ENCODE measurements at places on chromosomes 4 and X.

DNA sequence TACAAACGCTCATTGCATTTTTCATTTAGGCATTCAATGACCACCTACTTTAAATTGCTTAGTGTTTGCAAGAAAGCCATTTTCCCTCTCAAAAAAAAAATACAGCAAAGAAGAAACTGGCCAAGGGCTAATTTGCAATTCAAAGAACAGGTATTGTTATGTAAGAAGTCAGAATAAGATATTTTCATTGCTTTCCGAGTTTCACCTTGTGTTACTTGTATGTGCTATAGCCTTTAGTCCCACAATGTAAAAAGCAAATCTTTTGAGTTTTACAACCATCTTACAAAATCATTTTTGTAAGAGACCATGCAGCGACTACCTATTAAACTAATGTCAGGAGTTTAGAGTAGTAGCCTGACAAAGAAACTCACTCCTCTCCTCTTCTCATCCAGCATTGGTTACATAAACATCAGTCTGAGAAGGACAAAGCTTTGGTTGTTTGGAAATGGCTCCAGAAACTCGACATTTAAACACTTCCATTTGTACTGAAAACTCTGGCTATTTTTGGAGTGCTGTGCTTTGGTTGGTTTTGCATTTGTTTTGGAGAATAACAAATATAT is 15.3 kb downstream of the TENM3 start:
- no peak for DNase-seq

GRCh38 chr4:123102897-123103471 is 180.6 kb upstream of the NUDT6 start:
- DNase-seq, result no peak

GRCh38 chr4:153281476-153281875 is 63.0 kb upstream of the MND1 start:
- DNase-seq, result no peak

DNA sequence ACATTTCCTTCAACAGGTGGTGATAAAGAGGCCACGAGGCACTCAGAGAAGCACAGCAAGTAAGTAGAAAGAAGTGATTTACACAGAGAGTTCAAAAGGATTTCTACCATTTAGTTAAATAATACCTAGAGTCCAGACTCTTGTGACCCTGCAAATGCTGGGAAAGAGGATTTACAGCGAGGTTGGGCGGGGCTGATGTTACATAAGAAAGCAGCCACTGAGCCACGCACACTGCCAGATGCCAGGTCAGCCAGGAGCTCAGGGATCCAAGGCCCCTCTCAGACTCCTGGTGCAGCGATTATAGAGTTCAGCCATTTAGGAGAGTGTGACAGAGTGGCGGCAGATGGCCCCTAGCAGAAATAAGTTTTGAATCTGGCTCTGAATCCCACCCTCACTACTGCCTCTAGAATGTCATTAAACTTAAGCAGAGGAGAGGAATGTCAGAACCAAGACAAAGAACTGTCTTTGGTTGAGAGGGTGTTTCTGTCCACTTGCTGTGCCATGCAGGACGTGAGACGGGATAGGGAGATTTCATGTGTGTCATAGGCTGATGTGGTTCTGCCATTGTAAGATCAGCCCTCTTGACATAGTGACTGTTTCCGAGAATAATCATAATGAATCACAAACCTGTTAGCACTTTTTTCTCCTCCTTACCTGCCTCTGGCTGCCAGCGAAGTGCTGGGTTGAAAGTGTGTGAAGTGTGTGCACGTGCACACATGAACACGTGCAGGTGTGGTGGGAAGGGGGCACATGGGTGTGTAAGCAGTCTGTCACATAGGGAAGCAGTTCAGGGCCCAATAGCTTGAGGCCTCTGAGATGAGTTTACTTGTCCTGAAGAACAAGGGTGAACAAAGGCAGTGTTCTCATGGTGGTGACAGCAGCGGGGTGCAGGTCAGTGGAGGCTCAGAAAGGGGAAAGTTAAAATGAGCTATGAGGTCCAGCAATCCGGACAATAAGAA is 50.1 kb downstream of the MFAP3L start:
- no peak for DNase-seq

GRCh38 chr4:80876810-80877209 is 153.7 kb upstream of the BMP3 start:
- DNase-seq, result no peak

- DNase-seq, result no peak
Measured at GRCh38 chrX:47143894-47144625, 442 bp downstream of the NDUFB11 start.

GRCh38 chr4:146548443-146548842 is 26.7 kb upstream of the SLC10A7 start:
- DNase-seq, result no peak

- DNase-seq, result no peak
Measured at GRCh38 chr4:14361084-14361483, 641.2 kb upstream of the CPEB2 start.

DNA sequence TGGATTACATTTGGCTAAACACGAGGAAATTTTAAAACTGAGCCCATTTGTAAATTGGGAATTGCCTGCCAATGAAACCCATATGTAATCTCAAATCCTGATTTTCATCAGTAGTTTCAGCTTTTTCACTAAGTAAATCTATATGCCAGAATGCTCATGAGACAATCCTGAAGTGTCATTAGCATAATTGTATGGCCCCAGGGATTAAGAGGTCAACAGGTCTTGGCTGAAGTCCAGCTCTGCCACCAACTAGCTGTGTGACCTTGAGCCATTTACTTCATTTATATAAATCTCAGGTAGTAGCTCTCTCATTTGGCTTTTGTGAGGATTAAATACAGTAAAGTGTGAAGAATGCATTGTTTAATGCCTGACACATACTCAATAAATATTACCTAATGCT is 320.5 kb upstream of the EMCN start:
- no peak for DNase-seq
